ENCODE measurements at places on chromosomes 16 and 17. TPM values are rescaled to one million over a fixed set of nuclear protein-coding genes. Genes with fewer than 3 reads are reported as not detected.

The GRIN2C gene
- 0.29 TPM for total RNA-seq

The PIRT gene
- total RNA-seq = not detected

The TRPV2 gene
- 62.5 TPM for total RNA-seq

The LIG3 gene
- total RNA-seq = 22.1 TPM

The PRAC2 gene
- not detected for total RNA-seq

The XPO6 gene
- 82.2 TPM for total RNA-seq

The BCL6B gene
- not detected for total RNA-seq

The CMTM1 gene
- 4.0 TPM for total RNA-seq

The FOXN1 gene
- total RNA-seq = not detected

The SMIM22 gene
- not detected for total RNA-seq

The GCGR gene
- not detected for total RNA-seq

The FBF1 gene
- 17.1 TPM for total RNA-seq

The SLC9A5 gene
- total RNA-seq = 3.6 TPM

The CHD9NB gene
- total RNA-seq = 1.1 TPM

The CCT6B gene
- 5.9 TPM for total RNA-seq

The COL1A1 gene
- 6,718 TPM for total RNA-seq

The TNRC6C gene
- 6.5 TPM for total RNA-seq

The SYCE1L gene
- not detected for total RNA-seq

The CNTNAP1 gene
- total RNA-seq = 18.6 TPM

The KCNG4 gene
- not detected for total RNA-seq

The CTU2 gene
- 15.6 TPM for total RNA-seq

The NLRC5 gene
- 52.1 TPM for total RNA-seq

The SULT1A4 gene
- total RNA-seq = 1.2 TPM

The CEP112 gene
- total RNA-seq = 10.6 TPM

The SEPTIN12 gene
- not detected for total RNA-seq

The GNG13 gene
- total RNA-seq = not detected

The TAF15 gene
- total RNA-seq = 53.3 TPM

The PSMD12 gene
- 24.2 TPM for total RNA-seq

The ALDH3A1 gene
- not detected for total RNA-seq

The SAP30BP gene
- total RNA-seq = 48.1 TPM

The TNS4 gene
- under 0.01 TPM for total RNA-seq

The SP6 gene
- under 0.01 TPM for total RNA-seq

The KRT20 gene
- not detected for total RNA-seq

The SSTR5 gene
- total RNA-seq = not detected

The TPSG1 gene
- total RNA-seq = not detected

The ITGAE gene
- total RNA-seq = 12.4 TPM

The NDRG4 gene
- 6.5 TPM for total RNA-seq

The SPATA20 gene
- total RNA-seq = 126 TPM

The GPR179 gene
- not detected for total RNA-seq

The NPIPA3 gene
- total RNA-seq = 0.88 TPM

The AANAT gene
- total RNA-seq = not detected

The RGS11 gene
- 0.59 TPM for total RNA-seq

The KRT32 gene
- not detected for total RNA-seq

The ALOX15B gene
- total RNA-seq = under 0.01 TPM

The NPIPA5 gene
- total RNA-seq = 5.4 TPM

The SOX8 gene
- not detected for total RNA-seq

The KRTAP1-5 gene
- total RNA-seq = 31.8 TPM

The MEOX1 gene
- not detected for total RNA-seq

The MYL11 gene
- total RNA-seq = not detected

The CCL23 gene
- total RNA-seq = not detected

The CNP gene
- 87.6 TPM for total RNA-seq

The TBC1D24 gene
- total RNA-seq = 16.6 TPM

The HAS3 gene
- 1.4 TPM for total RNA-seq

The PITPNM3 gene
- 1.8 TPM for total RNA-seq

The RAMP2 gene
- not detected for total RNA-seq

The SOCS3 gene
- total RNA-seq = 78.1 TPM

The HOXB2 gene
- 3.3 TPM for total RNA-seq

The DPEP3 gene
- not detected for total RNA-seq
